Mesenteric fat pad (tissue), 1 donor: ENCODE measurements at places on chromosomes 3 and 15.

DNA sequence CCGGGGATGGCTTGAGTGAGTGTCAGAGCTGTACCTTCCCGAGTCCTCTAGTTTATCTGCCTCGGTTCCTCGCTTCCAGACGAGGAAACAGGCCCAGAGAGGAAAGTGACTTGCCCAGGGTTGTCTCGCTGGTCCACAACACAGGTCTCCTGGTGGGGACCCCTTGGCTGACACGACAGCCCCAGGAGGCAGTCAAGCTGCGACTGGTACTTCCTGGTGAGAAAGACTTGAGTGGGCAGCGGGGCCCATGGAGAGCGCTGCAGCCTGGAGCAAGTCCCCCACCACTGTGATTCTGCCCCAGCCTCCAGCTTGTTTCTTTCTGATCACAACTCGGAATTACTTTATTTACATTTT is 600 bp upstream of the CHRNA5 start:
- DNase-seq: no peak

DNA sequence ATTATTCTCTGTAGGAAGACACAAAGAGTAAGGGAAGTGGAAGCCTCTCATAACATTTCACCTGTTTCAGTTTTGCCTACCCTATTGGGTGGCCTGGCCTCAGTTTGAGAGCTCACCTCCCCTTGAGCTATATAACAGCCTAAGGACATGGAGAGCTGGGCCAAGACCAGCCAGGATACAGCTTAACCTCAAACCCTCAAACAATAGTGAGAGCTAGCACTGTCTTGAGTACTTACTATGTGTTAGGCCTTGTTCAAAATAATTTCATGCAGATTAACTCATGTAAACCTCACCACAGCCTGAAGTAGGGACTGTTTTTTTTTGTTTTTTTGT is 15.0 kb upstream of the TBL1XR1 start:
- no peak for DNase-seq

DNA sequence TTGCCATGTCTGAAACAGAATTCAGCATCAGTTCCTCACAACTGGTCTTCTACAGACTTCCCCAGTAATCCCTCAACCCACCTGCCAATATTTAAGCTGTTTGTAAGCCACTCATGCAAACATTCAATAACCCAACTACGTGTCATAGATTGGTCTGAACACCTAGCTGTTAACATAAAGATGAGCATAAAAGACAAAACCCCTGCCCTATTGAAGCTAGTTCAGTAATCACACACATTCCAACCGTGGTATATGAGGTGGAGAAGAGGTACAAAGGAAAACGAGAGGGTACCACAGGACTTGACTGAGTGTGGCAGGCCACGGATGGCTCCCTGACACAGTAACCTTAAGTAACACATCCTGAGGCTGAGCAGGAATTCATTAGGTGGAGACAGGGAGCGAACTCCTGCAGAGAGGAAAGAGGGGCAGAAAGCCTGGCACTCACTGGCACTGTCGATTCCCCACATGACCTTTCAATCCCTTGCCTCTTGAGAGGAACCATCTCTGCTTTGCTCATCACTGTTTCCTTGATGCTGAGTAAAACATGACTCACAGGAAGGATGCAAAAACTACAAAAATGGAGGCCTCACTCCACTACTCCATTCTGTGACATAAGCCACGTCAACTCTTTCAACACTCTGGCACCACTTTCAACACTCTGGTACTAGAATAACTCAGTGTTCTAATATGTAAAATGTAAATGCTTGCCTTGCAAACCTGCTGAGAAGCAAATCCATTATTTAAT is 31.3 kb downstream of the RPN1 start:
- no peak for DNase-seq

- DNase-seq: no peak
Observed at GRCh38 chr3:141288336-141288990, 56.8 kb downstream of the PXYLP1 start.

- no peak for DNase-seq
Observed at GRCh38 chr3:18579661-18580060, 154.5 kb upstream of the SATB1 start.

GRCh38 chr3:46897031-46897430 is 19.5 kb downstream of the PTH1R start:
- no peak for DNase-seq

GRCh38 chr15:51588966-51589365 is 33.6 kb downstream of the DMXL2 start:
- DNase-seq: no peak

DNA sequence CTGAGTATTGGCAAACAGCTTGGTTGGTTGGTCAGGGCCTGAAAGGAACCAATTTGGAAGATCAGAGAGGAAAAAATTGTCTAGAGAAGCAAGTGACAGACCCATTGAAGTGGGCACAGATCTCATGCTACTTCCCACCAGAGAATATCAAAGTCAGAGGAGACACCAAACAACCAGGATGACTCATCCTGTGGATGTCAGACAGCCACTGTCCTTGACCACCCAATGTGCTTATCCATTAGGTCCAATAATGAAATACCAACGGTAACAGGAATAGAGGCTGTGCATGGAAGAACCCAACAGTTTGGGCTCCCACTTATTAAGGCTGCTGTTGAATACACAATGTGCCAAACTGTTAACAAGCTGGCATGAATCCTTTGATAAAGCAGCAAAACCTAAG is 323.1 kb upstream of the ATP11B start:
- DNase-seq: no peak

DNA sequence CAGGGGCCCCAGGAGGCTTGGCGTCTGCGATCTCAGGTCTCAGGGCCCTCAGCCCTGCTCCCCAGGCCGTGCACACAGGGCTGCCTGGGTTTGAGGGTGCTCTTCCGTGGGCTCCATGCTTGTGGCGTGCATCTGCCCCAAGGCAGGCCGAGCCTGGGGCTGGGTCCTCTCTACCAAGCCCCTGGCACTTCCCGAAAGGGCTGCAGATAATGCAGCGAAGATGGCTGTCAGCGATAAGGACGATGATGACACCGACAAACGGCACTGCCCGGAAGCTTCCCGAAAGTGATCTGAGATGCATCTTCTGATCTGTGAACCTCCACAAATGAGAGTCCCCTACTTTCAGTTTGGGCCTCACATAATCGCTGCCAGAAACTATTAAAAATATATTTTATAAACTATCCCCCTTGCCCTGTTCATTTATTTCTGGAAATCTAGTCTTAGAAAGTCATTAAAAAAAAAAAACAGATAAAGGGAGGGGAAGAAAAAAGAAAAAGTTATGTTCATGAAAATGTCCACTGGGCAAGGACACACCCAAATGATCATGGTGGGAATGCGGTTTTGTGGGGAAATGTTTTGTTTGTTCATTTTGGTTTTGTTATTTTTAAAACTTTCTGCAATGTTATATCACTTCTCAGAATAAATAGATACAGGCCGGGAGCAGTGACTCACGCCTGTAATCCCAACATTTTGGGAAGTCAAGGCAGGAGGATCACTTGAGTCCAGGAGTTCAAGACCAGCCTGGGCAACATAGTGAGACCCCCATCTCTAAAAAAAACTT is 51.5 kb downstream of the RPN1 start:
- DNase-seq: no peak

- DNase-seq: no peak
Observed at GRCh38 chr3:146801492-146801891, 196.3 kb upstream of the PLSCR5 start.

DNA sequence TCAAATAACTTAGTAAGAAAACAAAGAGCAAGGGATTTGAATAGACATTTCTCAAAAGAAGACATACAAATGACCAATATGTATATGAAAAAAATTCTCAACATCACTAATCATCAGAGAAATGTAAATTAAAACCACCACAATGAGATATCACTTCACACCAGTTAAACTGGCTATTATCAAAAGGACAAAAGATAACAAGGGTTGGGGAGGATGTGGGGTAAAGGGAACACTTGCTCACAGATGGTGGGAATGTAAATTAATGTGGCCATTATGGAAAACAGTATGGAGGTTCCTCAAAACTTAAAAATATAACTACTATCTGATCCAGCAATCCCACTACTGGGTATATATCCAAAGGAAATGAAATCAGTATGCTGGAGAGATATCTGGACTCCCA is 46.0 kb upstream of the RYK start:
- DNase-seq: no peak

DNA sequence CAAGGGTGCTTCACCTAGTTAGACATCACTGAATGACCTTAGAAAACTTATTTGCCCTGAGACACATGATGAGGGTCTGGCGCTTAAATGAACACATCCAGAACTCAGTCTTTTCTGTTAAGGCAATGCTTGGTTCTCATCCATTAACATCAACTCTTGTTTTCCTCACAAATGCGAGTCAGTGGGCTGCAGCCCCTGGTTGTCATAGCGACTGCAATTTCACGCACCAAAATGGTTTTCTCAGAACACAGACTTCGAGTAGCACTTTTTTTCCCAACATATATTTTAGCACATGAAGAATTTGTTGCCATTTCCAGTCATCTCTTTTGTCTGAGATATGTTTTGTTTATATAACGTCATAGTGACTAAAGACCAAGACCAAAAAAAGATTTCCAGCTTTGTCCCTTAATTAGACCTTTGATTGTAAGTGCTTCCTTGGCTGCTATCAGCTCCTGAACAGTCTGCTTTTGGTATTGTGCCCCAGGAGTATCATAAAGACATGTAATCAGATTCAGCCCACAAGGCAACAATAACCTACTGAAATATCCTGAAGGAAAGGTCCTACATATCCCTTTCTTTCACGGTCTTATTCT is 68.5 kb downstream of the GPR176 start:
- no peak for DNase-seq

- DNase-seq: no peak
Observed at GRCh38 chr3:138914870-138915502, 32.0 kb downstream of the FOXL2 start.

GRCh38 chr3:37136067-37136466 is 38.3 kb downstream of the LRRFIP2 start:
- DNase-seq: no peak

- DNase-seq: no peak
Observed at GRCh38 chr3:107982165-107982564, 108.7 kb downstream of the CD47 start.

DNA sequence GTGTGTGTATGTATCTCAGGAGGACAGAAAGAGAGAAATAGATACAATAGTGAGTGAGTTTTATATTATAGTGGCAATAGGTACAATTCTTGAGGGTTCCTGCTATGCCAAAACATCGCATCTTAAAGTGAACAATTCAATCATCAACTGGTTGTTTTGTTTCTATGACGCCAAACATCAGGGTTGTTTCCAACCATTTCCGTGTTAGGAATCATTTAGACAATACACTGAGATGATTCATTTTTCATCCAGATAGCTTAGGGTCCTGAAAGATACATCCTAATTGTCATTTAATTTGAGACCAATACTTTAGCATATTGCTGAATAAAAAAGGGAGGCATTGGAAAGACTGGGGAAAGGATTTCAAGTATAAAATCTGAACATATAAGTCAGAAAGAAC is 472.2 kb downstream of the MCTP2 start:
- DNase-seq: no peak

DNA sequence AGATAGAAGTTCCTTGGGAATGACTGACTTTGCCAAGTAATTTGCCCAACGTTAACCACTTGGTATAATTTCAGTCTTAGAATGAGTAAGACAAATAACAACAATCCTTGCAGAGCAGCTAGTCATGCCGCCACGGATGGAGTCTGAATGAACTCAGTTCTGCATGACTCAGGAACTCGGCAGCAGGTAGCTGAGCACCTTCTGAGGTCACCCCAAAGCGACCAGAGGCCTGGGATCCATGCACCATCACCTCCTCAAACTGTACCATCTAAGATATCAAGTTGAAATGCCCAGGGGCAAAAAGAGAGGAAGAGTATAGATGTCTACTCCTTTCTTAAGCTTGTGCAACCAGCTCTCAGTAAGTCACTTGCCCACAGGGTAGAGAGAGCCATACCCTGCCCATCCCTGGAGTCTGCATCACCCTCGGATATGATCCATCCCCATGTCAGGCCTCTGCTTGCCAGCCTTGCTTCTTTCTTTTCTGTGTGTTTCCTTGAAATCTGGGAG is 8.5 kb upstream of the CDCP1 start:
- DNase-seq: no peak

DNA sequence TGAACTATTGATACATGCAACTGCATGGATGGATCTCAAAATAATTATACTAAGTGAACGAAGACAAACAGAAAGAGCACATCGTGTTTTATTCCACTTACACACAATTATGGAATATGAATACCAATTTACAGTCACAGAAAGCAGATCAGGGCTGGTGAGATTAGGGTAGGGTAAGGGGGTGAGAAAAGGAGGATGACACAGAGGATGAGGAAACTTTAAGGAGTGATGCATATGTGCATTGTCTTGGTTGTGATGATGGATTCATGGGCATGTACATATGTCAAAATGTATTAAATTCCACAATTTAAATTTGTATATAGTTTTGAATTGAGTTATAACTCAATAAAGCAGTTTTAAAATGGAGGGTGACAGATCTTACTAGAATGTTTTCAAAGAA is 548.9 kb downstream of the PYDC2 start:
- DNase-seq: no peak

- no peak for DNase-seq
Observed at GRCh38 chr3:44478055-44478468, 592 bp upstream of the ZNF445 start.

DNA sequence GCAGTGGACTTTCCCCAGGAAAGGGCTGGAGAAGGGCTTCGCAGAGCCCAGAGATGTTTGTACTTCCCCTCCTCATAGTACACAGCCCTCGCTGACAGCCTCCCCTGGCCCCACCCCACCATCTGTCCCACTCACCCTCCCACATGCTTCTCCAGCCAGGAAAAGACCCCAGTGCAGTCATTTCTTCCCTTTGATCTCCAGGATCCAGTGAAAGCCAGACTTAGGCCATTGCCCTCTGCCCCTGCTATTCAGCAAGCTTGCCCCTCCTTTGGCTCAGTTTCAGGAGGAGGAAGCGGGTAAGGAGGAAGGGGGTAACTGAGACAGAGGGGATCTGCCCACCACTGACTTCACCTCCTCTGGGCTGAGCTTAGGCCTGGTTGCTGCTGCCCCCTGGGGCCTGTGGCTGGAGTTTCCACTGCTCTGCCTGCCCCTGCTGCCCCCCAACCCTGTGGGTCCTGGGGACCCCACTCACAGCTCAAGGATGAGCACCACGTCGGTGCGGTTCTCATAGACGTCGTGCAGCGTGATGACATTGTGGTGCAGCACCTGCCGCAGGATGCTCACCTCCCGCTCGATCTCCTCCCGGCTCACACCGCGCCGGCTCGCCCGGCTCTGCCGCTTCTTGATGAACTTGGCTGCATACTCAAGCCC is 63.1 kb downstream of the DAPK2 start:
- DNase-seq: peak; percentile 53

DNA sequence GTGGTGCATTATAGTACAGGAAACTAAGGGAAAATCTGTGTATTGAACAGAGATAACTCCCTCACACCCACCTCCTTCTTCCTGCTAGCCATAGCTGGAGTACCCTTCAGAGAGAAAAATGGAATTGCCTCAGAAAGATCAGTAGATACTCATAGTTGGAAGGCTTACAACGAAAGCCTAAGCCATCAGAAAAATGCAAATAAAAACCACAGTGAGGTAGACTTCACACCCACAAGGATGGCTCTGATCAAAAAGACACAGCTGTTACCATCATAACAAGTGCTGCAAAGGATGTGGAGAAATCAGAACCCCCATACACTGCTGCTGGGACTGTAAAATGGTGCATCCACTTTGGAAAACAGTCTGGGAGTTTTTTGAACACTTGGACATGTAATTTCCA is 7.4 kb upstream of the DLG1 start:
- no peak for DNase-seq

GRCh38 chr3:187753516-187753915 is 8.2 kb upstream of the BCL6 start:
- no peak for DNase-seq

GRCh38 chr3:118165413-118165812 is 869.2 kb downstream of the IGSF11 start:
- DNase-seq: no peak
